ENCODE measurements at places on chromosomes 12 and 14. TPM values are rescaled to one million over a fixed set of nuclear protein-coding genes. Genes with fewer than 3 reads are reported as not detected.

GRCh38 chr14:53032161-53032803, 81.4 kb upstream of the FERMT2 start:
- peak; percentile 38 for DNase-seq

Gene GNB3
- total RNA-seq = 0.28 TPM

GRCh38 chr12:1719139-1719538, 28.3 kb downstream of the ADIPOR2 start:
- no peak for DNase-seq

Gene OR4Q3
- not detected for total RNA-seq

GRCh38 chr12:52975820-52976573, 27.1 kb downstream of the KRT18 start:
- peak; percentile 44 for DNase-seq

GRCh38 chr12:109736552-109737108, 23.0 kb downstream of the FAM222A start:
- DNase-seq = peak; percentile 69

DNA sequence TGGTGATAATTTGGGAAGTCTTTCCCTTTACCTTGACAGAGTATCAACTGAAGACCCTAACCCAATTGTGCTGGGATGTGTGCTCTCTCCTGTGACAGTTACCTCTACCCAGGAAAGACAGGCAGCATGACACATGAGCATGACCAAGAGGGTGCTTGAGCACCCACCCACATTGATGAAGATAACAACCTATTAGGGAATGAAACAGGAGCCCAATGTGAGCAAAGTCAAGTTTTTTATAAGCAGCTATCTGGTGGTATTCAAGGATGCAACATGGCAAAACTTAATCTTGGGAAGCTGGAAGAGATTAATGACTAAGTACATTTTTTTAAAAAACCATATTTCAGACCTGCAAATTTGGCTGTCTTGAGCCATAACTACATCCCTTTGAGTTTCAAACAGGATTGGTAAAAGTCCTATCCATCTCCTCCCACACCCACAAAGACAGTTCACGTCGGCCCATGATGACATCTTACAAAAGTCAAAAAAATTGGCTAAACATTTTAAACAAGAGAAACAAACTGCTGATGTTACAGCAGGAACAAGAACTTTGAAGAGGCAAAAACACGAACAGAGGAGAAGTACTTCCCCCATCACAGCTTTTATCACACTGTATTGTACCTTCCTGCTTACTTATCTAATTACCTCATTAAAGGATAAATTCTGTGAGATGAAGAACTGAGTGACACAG, 60.3 kb downstream of the MED13L start:
- no peak for DNase-seq

Gene HPD
- total RNA-seq = not detected

- DNase-seq = no peak
Observed at GRCh38 chr12:55682087-55682796, 25.5 kb downstream of the ITGA7 start.

DNA sequence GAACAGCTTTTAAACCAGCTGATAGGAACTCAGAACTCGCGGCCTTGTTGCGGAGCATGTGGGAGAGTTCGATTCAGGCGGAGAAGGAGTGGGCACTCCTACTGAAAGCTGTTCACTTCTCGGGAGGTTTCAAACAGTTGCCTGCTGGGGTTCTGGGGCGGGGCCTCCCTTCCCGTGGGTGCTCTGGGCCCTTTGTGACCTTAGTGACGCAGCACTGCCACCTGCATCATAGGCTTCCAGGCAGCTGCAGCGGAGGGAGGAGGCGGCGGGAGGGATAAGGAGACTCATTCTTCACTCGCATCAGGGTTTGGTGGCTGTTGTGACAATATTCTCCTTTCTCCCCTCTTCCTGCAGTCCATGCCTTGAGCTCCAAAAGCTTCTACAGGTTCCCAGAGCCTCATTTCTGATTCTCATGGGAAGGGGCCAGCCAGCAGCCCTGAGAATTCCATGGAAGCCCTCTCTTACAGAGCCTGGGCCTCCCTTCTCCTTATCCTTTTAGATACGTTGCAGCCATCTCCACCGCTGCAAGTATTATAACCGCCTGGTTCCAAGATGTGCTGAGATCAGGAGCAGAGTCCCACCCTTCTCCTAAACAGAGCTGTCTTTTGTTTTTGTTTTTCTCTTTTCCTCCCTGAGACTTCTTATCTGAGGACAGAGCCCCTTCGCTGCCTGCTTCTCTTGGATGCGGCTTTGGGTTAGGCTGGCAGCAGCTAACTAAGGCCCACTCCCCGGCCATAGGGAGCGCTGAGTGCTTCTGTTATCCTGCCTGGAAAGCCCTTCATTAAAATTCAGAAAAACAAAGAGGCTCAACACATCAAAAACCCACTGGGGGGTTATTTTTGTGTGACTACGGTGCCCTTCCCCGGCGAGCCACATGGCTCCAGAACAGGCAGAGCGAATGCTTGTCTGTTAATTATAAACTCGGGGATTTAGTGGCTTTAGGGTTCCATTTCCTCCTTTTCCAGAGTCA, 67.6 kb upstream of the GPATCH2L start:
- no peak for DNase-seq

DNA sequence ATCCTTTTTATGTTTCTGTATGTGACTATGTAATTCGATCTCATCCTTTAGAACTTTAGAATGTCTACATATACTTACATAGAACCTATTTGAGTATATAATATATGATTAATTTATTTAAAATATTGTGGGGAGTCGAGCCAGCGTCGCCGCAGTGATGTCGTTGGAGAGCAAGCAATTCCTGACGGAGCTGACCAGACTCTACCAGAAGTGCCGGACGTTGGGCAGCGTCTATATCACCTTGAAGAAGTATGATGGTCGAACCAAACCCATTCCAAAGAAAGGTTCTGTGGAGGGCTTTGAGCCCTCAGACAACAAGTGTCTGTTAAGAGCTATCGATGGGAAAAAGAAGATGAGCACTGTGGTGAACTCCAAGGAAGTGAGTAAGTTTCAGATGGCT, 6.4 kb upstream of the CD27 start:
- DNase-seq = no peak

Gene SRRM4
- not detected for total RNA-seq

Gene LYSET
- total RNA-seq = 18.2 TPM

Gene VASH1
- total RNA-seq = 97.0 TPM

Gene HECTD4
- 26.7 TPM for total RNA-seq

Data from dermis blood vessel endothelial cell (primary cell).